Stimulated activated CD4-positive, alpha-beta T cell treated with anti-CD3 and anti-CD28 coated beads, Interleukin-1b, Interleukin-23, amount 100 ng/mL, for 1 hour (primary cell): ENCODE measurements at places on chromosomes 12 and 14.

DNA sequence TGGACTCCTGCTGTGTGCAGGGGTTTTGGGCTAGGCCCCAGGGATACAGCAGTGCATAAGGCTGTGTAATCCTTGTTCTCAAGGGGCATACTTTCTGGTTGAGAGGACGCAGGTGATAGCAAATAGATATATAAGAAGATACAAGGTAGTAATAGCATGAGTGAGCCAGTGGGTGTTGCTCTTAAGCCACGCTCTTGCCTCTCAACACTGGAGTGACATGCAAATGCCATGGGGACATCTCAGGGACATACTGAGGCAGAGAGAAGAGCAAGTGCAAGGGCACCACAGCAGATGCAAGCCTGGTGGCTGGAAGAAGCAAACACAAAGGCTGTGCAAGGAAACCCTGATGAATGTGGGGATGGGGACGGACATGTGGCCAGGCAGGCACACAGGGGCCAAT is 223.3 kb downstream of the CHST11 start:
- no peak for DNase-seq

DNA sequence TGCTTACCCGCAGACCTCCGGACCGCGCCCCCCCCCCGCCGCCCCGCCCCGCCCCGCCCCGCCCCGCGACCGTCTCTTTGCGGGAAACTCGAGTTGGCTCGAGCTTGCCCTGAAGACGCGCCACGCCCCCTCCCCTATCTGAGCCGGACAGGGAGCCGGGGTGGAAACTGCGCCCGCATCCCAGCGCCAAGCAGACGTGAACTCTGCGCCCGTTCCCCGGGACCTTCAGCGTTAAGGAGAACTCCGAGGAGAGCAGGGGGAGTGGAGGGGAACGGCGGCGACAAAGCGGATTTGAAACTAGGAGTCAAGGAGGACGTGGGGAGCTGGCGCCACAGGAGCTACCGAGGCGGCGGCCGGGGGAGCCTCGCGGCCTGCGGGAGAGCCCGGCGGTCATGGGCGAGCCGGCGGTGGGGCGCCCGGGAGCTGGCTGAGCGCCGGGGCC is at the start of gene KCNK13:
Gene KCNK13 (plus strand): TSS at position 310 of the 442 bp plus-strand sequence. CDS start 212 bp downstream, outside the sequence.
- no peak for DNase-seq

- DNase-seq, result no peak
Measured at GRCh38 chr14:68306934-68307789, 485.7 kb downstream of the ZFP36L1 start.

GRCh38 chr14:24032727-24033418 is 18.9 kb upstream of the CARMIL3 start:
- DNase-seq, result no peak

DNA sequence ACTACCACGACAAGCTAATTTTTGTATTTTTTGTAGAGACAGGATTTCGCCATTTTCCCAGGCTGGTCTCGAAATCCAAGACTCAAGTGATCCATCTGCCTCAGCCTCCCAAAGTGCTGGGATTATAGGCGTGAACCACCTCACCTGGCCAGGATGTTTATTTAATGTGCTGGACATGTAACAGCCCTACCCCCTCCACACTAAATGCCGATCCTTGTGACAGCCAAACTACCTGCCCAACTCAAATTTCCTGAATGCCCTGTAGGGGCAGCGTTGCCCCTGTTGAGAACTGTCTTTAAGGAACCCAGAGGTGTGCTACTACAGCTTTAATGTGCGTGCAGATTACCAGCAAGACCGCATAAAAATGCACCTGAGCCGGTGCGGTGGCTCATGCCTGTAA is 48.1 kb downstream of the KCNK13 start:
- DNase-seq, result no peak

- DNase-seq, result no peak
Measured at GRCh38 chr12:118050972-118051910, 9.7 kb downstream of the WSB2 start.

GRCh38 chr12:104023710-104024109 is 26.3 kb downstream of the GLT8D2 start:
- no peak for DNase-seq

DNA sequence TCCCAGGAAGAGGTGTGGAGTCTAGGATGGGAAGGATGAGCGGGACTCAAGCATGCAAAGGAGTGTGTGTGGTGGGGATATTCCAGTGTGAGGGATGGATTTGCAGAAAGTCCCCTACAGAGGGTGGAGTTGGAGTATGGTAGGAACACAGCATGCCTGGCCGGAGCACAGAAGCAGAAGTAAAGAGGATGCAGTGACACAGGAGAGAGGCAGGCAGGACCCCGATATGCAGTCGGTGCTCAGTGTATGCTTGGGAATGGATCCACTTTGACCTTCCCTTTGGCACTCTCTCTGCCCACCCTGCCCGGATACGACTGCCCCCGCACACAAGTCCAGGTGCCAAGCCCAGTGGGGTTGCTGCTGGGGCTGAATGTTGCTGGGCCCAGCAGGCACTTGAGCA is 21.3 kb downstream of the WSCD2 start:
- no peak for DNase-seq

- no peak for DNase-seq
Measured at GRCh38 chr14:98956181-98956580, 315.8 kb downstream of the BCL11B start.

DNA sequence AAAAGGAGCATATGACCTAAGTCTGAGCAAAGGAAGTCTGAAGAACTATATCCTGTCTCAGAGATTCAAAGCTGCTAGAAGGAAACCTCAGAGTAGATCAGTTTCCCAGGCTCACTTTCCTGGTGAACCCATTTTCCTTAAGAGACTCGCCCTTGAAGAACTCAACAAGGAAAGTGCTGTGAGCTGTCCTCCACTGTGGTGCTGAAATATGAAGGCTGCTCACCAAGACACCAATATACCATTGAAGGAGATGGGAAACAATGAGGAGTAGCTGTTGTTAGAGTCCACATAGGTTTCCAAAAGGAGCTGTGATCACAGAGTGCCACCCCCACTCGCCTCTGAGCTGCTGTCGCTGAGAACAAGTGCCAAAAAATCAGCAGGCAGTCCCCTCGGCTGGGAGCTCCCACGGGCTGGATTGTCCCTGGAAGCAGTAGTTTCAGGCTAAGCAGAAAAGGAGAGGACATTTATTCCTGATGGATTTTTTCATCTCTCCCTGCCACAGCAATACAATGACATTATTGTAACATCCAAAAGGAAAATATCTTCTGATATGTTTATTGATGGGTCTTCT is 282.1 kb downstream of the RPS29 start:
- DNase-seq, result no peak

DNA sequence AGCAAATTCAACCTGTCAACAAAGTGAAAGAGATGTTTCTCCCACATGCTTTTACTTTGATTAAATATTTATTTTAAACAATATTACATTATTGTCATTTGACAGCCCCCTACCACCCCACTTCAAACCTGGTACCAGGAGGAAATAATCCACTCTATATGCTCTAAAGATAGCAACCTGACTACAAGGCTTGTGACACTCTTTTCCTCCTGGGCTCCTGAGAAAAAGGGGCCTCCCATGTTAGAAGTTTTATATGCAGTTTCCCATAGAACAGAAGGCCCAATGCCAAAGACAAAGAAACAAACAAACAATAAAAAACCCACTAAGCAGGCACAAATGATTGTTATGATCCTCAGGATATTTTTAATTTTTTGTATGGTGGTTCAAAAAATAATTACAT is 73.6 kb downstream of the RPS29 start:
- no peak for DNase-seq

- no peak for DNase-seq
Measured at GRCh38 chr12:25759752-25760151, 198.7 kb upstream of the RASSF8 start.

DNA sequence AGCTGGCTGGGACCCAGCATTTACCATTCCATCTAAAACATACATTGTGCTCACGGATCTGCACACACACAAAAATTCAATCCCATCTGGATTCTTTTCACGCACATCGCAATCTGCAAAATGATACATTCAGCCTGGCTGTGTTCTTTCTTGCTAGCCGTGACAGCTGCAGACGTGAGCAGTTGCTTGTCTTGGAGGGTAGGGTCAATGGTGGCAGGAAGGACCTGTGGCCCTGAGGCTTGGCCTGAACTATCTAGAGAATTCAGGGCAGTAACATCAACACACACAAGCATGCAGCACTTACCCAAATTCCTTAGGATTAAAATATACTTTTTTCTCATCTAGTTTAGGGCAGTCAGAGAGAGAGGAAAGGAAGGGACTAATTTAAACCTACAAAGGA is 72.0 kb downstream of the DICER1 start:
- no peak for DNase-seq

- no peak for DNase-seq
Measured at GRCh38 chr14:101821528-101821927, 60.0 kb downstream of the PPP2R5C start.

DNA sequence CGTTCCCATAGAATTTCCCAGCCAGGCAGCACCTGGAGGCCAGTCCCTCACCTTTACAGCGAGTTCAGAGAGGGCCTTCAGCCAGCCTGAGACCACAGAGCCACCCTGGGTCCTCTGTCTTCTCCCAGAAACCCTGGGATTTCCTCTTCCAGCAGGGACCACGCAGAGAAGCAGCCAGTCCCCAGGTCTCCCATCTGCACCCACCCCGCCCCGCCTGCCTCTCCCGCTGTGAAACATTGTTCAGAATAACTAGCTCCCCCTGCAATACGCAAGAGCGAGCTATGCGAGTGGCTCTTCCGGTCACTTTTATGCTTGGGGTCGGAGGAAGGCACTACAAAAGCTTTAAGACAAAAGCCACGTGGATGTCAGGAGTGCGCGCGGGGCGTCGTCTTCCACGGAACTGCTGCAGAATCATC is 77.8 kb downstream of the SERPINA3 start:
- no peak for DNase-seq

DNA sequence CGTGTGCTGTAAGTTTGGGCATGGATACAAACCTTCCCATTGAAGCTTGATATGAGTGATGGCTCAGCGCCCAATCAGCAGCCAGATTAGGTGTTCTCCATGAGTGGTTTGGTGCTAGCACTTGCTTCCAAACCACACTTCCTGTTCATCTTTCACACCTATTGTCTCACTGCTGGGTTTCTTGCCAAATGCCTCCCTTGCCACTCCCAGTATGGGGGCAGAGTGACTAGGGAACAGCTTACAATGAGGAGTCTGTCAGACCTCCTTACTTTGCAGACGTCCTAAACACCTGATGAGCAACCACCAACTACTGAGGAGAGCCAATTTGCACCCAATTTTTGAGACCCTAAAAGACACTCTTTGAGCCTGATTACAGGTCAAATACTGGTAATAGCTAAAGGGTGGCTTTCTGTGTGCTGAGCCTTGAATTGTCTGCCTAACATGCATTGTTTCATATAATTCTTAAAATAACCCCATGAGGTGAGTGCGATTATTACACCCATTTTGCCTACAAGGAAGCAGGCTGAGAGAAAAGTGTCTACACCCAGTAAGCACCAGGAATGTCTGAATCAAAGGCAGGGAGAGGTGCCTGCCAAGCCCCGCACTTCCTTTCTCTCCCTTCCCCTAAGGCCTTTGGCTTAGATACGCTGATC is 48.4 kb upstream of the FOS start:
- DNase-seq, result no peak

DNA sequence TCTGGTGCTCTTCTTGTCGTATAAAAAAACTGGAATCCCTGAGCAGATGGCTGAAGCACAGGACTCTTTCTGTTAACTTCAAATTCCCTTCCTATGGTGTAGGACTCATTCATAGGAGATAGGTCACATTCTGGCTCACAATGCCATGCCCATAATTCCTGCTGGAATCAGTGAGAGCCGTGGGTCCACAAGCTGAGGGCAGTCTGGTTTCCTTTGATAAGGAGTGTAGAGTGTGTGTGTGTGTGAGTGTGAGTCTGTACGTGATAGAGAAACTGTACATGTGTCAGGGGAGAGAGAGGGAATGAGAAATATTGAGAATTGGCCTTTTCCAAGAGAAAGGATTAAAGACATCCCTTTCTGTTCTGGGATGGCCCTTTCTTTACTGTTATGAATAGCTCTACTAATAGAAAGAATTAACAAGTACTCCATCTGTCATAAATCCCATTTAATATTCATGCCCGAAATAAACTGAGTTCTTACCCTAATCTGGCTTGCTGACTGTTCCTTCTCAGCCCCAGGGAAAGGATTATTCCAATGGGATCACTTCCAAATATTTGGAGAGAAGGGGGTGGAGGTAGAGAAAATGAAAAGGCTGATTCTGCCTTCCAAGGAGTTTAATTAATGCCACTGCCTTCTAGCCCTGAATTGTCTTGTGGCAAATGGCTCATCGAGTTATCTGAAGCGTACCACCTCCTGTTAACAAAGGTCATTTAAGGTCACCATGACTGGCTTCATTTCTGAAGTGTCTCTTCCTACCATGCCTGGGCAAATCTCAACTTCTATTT is 79.0 kb downstream of the TMX1 start:
- no peak for DNase-seq

- DNase-seq, result no peak
Measured at GRCh38 chr12:76674669-76675315, 89.1 kb upstream of the ZDHHC17 start.

DNA sequence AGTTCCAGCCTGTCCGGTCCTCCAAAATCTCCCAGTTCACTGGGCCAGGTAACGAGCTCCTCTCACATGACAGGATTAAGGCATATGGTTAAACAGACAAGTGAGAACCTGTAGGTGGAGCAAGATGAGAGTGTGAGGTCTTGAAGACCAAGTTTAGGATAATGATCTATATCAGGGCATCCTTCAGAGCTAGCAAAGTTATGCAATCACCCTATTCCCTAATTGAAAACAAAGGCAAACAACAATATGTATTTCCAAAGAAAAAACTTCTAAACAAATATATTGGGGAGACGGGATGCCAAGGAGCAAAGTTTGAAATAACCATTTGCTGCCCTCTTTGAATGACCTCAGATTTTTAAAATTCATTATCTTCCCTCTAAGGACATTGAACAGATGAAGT is 571.2 kb downstream of the BCL11B start:
- DNase-seq, result no peak

DNA sequence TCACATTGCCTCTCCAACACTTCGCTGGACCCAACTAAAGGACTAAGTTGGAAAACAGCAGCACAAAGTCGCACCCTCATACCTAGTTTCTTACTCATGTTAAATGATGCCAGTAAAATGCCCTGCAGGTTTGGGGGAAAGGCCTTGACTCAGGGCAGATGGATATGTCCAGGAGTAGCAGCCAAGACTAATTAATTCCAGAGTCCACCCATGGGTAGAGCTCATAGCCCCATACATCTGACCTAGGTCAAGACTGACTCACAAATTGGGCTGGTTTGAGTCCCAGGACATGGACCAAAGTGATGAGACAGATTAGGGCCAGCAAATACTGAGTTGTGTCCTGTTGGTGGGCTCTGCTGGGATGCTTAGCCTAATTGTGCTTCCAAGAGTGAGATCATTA is 224.0 kb upstream of the BTG1 start:
- no peak for DNase-seq
